ENCODE measurements at places on chromosomes 3 and 15.

DNA sequence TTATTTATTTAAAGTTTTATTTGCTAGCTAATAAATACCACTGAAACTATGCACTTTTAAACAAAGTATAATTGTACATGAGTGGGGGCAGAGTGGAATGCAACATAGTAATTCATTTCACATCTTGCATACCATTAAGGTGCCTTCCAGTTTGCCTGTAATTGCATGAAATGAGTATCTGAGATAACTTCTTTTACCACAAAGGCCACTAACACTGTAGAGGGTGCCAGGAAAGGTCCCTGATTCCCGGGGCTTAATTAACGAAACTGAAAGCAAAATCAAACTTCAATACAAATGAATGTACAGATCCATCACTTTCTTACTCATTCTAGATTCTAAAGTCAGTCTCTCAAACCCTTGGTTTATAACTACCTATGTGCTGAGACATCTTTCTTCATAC lies 2.1 kb downstream of the CD47 start:
- DNase-seq = no peak

DNA sequence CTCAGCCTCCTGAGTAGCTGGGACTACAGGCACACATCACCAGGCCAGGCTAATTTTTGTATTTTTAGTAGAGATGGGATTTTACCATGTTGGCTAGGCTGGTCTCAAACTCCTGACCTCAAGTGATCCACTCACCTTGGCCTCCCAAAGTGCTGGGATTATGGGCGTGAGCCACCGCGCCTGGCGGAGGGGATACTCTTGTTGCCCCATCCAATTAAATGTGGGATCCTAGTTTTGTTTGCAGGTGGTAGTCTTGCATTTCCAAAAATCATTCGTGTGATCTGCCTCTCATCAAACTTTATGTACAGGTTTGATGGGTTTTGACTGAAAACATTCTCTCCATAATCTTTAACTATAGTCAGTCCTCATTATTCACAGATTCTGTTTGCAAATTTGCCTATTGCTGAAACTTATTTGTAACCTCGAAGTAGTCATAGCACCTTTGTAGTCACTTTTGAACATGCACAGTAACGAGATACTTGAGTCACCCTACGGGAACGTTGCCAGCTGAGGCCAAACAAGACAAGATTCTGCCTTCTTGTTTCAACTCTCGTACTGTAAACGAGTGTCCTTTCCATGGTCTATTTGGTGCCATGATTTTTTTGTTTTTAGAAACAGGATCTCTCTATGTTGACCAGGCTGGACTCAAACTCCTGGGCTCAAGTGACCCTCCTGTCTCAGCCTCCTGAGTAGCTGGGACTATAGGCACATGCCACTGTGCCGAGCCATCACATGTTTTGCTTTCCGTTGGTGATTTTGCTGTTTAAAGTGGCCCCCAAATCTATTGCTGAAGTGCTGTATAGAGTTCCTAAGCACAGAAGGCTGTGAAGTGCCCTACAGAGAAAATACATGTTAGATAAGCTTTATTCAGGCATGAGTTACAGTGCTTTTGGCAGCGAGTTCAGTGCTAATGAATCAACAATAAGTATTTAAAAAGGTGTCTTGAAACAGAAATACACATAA lies 8.1 kb upstream of the MAPK6 start:
- DNase-seq = peak; percentile 61

GRCh38 chr3:155423526-155424322 lies 130.2 kb upstream of the STRIT1 start:
- DNase-seq = no peak

DNA sequence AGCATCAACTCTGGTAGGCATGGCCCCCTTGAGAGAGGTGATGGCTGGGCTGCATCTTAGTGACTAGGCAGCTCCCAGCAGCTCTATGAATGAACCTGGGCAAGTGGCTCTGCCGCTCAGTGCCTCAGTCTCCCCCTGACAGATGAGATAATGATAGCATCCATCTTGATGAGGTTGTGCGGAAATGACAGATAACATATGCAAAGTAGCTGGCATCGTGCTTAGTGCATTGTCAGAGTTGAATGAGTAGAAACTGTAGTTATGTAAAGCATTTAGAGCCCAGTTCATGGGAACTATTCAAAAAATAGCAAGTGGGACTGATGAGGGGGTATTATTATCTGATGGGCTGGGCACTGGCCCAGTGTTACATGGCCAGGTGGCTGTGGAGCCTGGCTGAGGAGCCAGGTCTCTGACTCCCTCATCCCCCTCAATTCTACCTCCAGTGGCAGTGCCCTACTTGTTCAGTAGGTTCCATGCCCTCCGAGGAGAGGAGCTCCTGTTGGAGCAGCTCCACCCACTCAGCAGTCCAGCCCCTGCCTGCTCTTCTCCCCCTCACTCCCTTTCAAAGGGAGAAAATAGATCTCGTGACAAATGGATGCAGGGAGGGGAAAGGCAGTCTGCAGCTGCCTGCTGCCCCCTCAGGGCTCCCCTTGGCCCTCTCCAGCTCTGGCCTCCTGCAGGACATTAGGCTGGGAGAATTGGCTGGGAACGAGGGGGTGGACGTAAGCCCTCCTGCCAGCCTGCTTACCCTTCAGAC lies 6.6 kb downstream of the PRKCD start:
- no peak for DNase-seq

DNA sequence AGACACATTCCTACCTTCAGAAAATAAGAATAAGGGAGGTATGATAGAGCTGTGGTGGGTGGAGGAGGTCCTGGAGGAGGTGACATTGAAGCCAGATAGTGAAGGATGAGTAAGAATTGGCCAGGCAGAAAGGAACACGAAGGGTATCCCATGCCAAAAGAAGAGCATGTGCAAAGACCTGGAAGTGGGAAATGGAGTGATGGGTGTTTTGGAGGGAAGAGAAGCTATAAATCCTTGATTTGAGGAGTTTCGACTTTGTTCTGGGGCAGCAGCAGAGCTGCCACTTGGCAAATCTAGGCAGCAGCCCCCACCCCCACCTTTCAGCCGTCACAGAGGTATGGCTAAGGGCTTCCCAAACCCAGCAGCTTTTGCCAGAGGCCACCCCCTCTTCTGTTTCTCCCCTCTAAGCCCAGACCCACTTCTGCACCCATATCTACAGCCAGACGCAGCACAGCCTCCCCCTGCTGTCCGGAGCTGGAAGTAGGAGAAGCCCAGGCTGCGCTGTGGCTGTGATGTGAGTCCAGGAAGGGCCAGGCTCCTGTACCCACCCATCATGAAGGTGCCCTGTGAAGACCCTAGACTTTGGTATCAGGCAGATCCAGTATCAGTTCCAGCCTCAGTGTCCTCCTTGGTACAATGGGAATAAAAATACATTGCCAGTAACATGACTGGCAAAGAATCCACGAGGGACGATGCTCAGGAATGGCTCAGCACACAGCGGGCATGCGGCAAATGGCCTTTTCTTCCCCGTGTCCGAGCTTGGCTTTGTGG lies 188.7 kb upstream of the LINGO1 start:
- DNase-seq = peak; percentile 25

DNA sequence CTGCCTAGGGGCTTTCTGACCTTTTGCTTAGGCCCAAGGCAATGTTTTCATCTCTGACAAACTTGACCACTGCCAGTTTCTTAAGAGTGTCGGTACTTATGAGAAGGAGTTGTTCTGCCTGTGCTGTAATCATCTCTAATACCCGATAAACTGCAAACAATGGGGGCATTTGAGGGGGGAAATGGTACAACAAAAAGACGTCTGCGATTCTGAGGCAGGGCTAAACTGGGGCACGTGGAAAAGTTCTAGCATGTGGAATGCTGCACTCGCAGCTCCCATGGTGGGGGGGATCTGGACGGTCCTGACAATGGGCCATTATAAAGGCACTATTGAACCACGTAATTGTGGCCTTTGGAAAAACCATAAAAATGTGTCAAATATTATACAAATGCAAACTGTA lies 73.1 kb upstream of the SAMMSON start:
- DNase-seq = no peak

DNA sequence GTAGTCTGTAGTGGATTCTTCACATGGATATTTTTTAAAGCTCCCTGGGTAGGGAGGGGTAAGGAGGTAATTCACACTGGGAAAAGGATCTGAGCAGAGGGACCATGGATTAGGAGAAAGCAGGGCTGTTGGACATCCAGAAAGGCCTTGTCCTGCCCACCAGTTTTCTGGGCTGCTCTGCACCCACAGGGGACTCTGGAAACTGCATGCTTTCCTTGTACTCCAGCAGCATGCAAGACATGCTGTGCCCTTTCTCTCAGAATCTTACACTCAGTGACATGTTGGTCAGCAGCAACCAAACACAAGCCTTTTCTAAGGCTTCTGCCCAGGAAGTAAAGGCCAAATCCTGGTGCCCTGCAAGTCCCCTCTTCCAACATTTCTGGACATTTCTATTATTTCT lies 2.5 kb upstream of the FBN1 start:
- no peak for DNase-seq

GRCh38 chr3:102415553-102415952 lies 19.3 kb upstream of the ZPLD1 start:
- DNase-seq = no peak

DNA sequence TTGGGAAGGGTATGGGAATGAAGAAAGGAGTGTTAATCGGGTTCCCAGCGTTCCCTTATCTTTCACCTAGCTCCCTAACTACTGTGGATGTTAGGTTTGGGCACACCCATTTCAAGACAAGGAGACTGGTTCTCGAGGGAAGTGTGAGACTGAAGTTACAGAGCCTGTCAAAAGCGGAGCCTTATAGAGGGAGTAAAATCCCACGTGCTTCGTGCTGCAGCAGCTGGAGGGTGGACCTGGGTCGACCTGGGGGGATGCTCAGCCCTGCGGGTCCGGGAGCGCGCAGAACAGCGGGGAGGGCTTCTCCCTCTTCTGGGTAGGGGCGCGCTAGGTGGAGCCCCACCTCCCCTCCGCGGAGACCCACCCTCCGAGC lies 314 bp upstream of the TMED3 start:
- no peak for DNase-seq

DNA sequence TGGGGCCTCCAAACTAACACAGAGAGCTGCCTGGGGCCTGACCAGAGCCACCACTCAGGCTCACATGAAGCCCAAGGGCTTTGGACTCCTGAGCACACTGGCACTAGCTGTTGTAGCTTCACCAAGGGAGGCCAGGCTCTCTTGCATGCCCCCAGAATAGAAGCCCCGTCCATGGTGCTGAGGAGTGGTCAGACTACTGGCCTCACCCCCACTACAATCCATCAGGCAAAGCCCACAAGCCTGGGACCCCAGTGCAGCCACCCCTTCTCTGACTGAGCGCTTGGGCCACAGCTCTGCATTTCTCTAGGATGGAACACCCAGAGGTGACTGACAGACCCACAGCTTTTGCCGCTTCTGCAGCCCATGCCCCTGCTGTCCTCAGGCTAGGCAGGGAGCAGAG lies 180.8 kb downstream of the PYDC2 start:
- DNase-seq = no peak

DNA sequence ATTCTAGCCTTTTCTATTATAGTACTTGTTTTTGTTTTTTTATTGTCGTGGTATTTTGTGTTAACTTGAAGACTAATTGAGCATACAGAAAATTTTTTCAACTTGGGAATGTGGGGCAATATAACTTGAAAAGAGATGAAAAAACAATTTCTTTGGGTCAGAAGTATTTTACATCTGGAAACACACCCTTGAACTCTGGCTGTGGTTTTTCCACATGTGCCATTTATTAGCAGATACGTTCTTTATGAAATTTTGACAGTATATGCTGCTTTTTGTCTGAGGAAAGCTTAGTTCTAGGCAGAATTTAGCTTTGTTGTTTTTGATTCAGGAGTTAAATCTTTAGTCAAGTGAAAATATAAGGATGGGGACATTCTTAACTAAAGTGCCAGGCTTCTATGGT lies 44.7 kb downstream of the TCF12 start:
- DNase-seq = no peak

GRCh38 chr3:105662306-105662705 lies 206.5 kb downstream of the CBLB start:
- no peak for DNase-seq

- no peak for DNase-seq
These were observed 267.5 kb downstream of the SLCO3A1 start for GRCh38 chr15:92121047-92121446.

DNA sequence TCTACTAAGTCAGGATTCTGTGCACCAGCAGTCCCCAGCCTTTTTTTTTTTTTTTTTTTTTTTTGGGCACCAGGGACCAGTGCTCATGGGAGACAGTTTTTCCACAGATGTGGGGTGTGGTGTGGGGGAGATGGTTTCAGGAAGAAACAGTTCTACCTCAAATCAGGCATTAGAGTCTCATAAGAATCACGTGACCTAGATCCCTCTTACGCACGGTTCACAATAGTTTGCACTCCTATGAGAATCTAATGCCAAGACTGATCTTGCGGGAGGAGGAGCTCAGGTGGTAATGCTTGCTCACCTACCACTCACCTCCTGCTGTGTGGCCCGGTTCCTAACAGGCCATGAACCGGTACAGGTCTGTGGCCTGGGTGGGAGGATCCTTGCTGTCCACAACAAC lies 88.8 kb downstream of the GADL1 start:
- DNase-seq = no peak

GRCh38 chr3:28569357-28569756 lies 220.7 kb upstream of the AZI2 start:
- no peak for DNase-seq

GRCh38 chr3:123067689-123068600 lies 1.1 kb downstream of the PDIA5 start:
- DNase-seq = no peak

GRCh38 chr15:88615303-88616107 lies 5.6 kb upstream of the AEN start:
- no peak for DNase-seq

GRCh38 chr3:196518966-196519717 lies 4.0 kb upstream of the SMCO1 start:
- peak; percentile 25 for DNase-seq

GRCh38 chr3:71247221-71247957 lies 336.1 kb downstream of the FOXP1 start:
- no peak for DNase-seq

DNA sequence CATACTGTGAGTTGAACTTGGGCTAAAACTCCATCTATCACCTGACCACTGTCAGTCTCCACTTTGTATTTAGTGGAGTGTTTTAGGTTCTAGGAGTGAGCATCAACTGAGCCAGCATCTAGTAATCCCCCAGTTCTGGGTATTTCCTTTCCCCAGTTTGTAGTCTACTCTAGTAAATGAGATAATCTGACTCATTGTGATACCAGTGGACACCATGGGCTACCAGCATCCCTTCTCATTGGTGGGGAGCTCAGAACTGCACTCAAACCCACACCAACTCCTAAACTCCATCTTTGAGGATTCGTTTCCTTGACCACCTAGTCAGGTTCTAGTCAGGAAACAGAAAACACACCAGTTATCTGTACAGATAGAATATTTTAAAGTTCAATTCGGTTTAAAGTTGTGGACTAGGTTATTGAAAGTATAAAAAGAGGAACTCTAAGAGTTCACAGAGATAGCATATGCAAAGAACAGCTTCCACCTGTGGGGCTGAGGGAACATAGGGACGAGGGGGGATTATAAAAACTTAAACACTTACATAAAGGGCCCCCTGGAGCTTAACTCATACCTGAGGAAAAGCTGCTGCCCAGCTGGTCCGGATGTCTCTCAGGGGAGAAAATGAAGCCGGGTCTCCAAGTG lies 36.0 kb downstream of the LEO1 start:
- DNase-seq = no peak

DNA sequence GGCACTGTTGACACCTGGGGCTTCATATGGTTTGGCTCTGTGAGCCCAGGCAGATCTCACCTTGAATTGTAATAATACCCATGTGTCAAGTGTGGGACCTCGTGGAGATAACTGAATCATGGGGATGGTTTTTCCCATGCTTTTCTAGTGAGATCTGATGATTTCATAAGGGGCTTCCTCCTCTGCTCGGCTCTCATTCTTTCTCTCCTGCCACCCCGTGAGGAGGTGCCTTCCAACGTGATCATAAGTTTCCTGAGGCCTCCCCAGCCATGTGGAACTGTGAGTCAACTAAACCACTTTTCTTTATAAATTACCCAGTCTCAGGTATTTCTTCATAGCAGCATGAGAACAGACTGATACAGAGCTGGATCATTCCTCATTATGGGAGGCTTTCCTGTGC lies 655.9 kb upstream of the ADAMTS9 start:
- no peak for DNase-seq

Data from stimulated activated CD8-positive, alpha-beta memory T cell treated with anti-CD3 and anti-CD28 coated beads, Interleukin-2, amount 100 ng/mL, for 48 hours (primary cell).